ENCODE measurements at places on chromosomes 11 and 22.
A peak's percentile ranks its signal among the peaks of the same experiment; 100 is the strongest.

DNA sequence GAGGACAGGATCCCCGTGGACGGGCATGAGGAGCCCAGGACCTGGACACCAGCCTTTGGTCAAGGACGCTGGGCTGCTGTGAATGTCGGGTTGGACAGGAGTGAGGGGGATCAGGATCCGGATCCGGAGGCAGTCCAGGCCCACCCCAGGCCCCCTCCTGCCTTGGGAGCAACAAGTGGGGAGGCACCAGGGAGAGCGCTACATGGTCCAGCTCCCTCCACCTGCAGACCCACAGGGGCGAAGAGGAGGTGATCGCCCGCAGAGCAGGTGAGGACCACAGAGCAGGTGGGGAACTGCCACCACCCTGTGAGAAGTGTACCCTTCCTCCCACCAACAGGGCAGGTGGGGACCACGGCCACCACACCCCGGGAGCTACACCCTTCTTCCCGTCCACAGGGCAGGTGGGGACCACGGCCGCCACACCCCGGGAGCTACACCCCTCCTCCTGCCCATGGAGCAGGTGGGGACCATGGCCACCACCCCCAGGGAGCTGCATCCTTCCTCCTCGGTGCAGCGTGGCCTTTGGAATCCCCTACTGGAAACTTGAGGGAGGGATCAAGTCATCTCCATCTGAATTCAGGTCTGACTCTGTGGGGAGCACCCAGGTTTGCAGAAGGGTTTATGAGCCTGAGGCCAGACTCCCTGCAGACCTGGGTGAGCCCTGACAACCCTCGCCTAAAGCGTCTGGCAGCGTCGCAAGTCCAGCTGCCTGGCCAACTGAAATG is 141.0 kb downstream of the BRD1 start:
- no peak for DNase-seq

- DNase-seq: peak; percentile 52
Measured at GRCh38 chr11:85627332-85627997, at the start of gene DLG2. DLG2 (minus strand) TSS chr11:85627344.

- DNase-seq: no peak
Measured at GRCh38 chr11:88475991-88476418, 138.5 kb upstream of the CTSC start.

- DNase-seq: no peak
Measured at GRCh38 chr11:46202149-46202548, 75.3 kb upstream of the CREB3L1 start.

- DNase-seq: no peak
Measured at GRCh38 chr11:122843281-122844141, 5.2 kb downstream of the CRTAM start.

DNA sequence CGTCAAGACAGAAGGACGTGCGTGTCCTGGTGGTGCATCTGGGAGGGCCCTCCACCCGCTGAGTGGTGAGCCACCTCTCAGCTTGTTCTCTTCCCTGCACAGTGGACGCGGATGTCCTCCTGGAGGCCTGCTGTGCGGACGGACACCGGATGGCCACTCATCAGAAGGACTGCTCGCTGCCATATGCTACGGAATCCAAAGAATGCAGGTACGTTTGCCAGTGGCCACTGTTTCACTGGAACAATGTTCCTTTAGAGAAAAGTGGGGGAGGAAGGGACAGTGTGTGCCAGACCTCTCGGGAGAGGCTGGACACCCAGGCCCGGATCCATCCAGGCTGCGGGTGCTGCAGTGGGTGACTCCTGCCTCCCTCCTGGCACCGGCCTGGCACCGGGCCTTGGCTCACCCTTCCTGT is 15.9 kb downstream of the FBLN1 start:
- DNase-seq: no peak
